ENCODE measurements at places on chromosomes 4 and X. TPM values are rescaled to one million over a fixed set of nuclear protein-coding genes. Genes with fewer than 3 reads are reported as not detected.

Gene DCHS2
- not detected for total RNA-seq

Gene DAPP1
- not detected for total RNA-seq

Gene CYTL1
- total RNA-seq, result 154 TPM

Gene RHOXF1
- not detected for total RNA-seq

Gene NOX1
- total RNA-seq, result not detected

Gene TEX28
- not detected for total RNA-seq

Gene STK32B
- total RNA-seq, result 29.0 TPM

Gene SPARCL1
- total RNA-seq, result not detected

Gene ART3
- total RNA-seq, result 1.2 TPM

Gene RTL3
- total RNA-seq, result 0.18 TPM

Gene SRPK3
- not detected for total RNA-seq

Gene USP26
- not detected for total RNA-seq

Gene NAP1L5
- 2.8 TPM for total RNA-seq

Gene CT45A10
- not detected for total RNA-seq

Gene RAB33B
- total RNA-seq, result 23.3 TPM

Gene H2BW2
- total RNA-seq, result not detected

Gene BEND4
- total RNA-seq, result 0.53 TPM

Gene DCLK2
- 10.0 TPM for total RNA-seq

Gene SNX12
- total RNA-seq, result 69.6 TPM

Gene NWD2
- total RNA-seq, result not detected

Gene MEPE
- not detected for total RNA-seq

Gene DCAF12L1
- 0.18 TPM for total RNA-seq

Gene OTC
- total RNA-seq, result not detected

Gene RGN
- total RNA-seq, result 0.35 TPM

Gene CNGA2
- total RNA-seq, result not detected

Gene FMR1NB
- total RNA-seq, result not detected

Gene VCX2
- not detected for total RNA-seq

Gene ASB9
- total RNA-seq, result 10.6 TPM

Gene PHKA1
- 3.7 TPM for total RNA-seq

Gene FTSJ1
- 77.5 TPM for total RNA-seq

Gene CPZ
- total RNA-seq, result 0.64 TPM

Gene ZNF711
- total RNA-seq, result 1.4 TPM

Gene F9
- total RNA-seq, result not detected

Gene PCDH7
- 3.1 TPM for total RNA-seq

Gene MAML3
- 18.7 TPM for total RNA-seq

Gene AMOT
- total RNA-seq, result 2.5 TPM

Gene TMSB4X
- 9,789 TPM for total RNA-seq

Gene BCLAF3
- 4.7 TPM for total RNA-seq
